ENCODE measurements at places on chromosomes 13 and 19. TPM values are rescaled to one million over a fixed set of nuclear protein-coding genes. Genes with fewer than 3 reads are reported as not detected.

The CEACAM21 gene
- not detected for total RNA-seq

The ETV2 gene
- 0.65 TPM for total RNA-seq

The DPRX gene
- not detected for total RNA-seq

The KCNN4 gene
- 6.0 TPM for total RNA-seq

The LDLR gene
- total RNA-seq = 406 TPM

The WDR88 gene
- not detected for total RNA-seq

The ZSCAN5C gene
- total RNA-seq = not detected

The NLRP4 gene
- total RNA-seq = not detected

The ZNF30 gene
- 2.6 TPM for total RNA-seq

The ICAM4 gene
- 0.24 TPM for total RNA-seq

The ERICH4 gene
- not detected for total RNA-seq

The ZNF582 gene
- total RNA-seq = 5.1 TPM

The COL4A2 gene
- total RNA-seq = 63.6 TPM

The TSHZ3 gene
- total RNA-seq = 21.5 TPM

The PCSK4 gene
- 2.8 TPM for total RNA-seq

The ICAM5 gene
- total RNA-seq = 1.5 TPM

The CD70 gene
- total RNA-seq = not detected

The CLEC17A gene
- not detected for total RNA-seq

The TIMM50 gene
- 33.4 TPM for total RNA-seq

The ATP7B gene
- total RNA-seq = 5.8 TPM

The DKKL1 gene
- 0.49 TPM for total RNA-seq

The ANGPTL8 gene
- total RNA-seq = not detected

The GRK1 gene
- not detected for total RNA-seq

The SLC6A16 gene
- 0.12 TPM for total RNA-seq

The CDX2 gene
- not detected for total RNA-seq

The SLAIN1 gene
- total RNA-seq = not detected

The LILRB2 gene
- not detected for total RNA-seq

The CCL25 gene
- not detected for total RNA-seq

The DIS3 gene
- total RNA-seq = 38.5 TPM

The ZIC5 gene
- total RNA-seq = not detected

Measured in hair follicle dermal papilla cell (primary cell).